ENCODE measurements at places on chromosomes 12 and 14.

GRCh38 chr12:76201758-76202157 lies 117.3 kb upstream of the NAP1L1 start:
- no peak for DNase-seq

GRCh38 chr12:51923506-51924365 lies 16.4 kb downstream of the ACVRL1 start:
- DNase-seq: peak; percentile 66

- DNase-seq: no peak
Observed at GRCh38 chr12:118361092-118361404, 11.7 kb downstream of the TAOK3 start.

GRCh38 chr12:6883252-6883651 lies 10.1 kb upstream of the SPSB2 start:
- DNase-seq: no peak

DNA sequence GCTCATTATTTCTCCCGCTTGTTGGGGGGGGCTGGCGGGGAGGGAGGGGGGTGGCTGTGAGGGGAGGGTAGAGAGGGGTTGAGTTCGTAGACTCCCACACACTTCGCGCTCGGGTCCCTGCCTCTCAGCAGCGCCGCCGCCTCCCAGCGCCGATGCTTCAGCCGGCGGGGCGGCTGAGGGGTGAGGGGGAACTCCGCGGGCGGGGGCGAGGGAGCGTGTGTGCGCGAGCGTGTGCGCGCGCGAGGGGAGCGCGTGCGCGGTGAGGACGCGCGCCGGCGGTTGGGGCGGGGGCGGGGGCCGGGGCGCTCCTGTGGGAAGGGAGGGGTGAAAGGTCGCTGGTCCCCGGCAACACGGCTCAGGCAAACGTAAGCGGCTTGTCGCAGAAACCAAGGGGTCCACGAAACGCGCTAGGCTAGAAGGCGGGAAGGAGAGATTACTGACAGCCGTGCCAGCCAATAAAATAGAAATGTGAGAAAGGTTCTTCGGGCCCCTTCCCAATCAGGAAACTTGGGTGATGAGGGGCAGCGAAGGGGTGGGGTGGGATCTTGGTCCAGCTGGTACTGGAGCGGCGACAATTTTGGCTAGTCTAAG lies 343 bp upstream of the NOVA1 start:
- peak; percentile 14 for DNase-seq

DNA sequence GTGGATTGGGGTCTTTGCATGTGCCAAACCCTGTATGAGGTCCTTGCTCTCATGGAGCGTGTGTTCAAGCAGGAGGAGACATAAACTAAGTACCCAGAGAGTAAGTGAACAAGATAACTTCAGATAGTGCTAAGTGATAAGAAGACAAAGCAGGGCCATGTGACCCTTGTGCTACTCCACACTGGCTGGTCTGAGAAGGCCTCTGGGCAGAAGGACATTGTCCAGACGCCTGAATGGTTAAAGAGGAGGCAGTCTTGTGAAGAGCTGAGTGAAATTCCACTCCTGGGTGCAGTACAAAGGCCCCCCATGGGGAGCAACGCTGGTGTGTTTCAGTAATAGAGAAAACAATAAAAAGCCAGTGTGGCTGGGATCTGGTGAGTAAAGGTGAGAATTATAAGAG lies 93.3 kb upstream of the RIC8B start:
- DNase-seq: no peak

DNA sequence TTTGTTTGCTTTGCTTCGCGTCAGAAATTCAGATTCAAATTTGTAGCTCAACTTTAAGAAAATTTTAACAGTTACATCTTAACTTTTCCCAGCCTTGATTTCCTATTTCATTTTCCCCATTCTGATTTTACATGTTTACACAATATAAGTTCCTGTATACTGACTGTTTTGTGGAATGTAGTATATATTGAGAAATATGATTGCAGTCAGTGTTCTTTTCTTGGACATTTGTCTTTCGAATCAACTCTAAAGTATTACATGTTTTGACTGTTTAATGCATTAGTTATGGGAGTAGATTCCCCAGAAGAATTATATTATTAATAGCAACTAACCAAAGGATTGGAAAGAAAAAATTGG lies 48.1 kb downstream of the PRKCH start:
- DNase-seq: no peak

- DNase-seq: no peak
Observed at GRCh38 chr12:92362785-92363184, 217.1 kb upstream of the BTG1 start.

DNA sequence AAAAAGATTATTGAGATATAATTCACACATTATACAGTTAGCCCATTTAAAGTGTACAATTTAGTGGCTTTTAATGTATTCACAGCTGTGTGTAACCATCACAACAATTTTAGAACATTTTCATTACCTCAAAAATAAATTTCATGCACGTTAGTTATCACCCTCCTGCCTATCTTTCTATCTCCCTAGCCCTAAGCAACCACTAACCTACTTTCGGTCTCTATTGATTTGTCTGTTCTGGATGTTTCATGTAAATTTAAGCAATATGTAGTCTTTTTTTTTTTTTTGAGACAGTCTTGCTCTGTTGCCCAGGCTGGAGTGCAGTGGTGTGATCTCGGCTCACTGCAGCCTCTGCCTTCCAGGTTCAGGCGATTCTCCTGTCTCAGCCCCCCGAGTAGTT lies 439.4 kb downstream of the PCNX1 start:
- no peak for DNase-seq

DNA sequence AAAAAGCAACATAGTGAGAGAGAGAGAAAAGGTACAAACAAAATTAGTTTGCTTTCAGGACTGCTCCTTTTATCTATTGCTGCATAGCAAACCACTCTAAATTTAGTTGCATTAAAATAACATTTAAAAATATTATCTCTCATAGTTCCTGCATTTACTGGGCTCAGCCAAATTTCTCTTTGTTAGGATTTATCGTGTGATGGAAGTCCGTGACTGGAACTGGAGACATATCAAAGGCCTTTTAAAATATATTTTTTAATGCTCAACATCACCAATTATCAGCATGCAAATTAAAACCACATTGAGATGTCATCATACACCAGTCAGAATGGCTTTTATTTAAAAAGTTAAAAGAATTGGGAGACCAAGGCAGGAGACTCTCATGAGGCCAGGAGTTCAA lies 107.6 kb upstream of the SYT1 start:
- DNase-seq: no peak

- DNase-seq: no peak
Observed at GRCh38 chr14:29235991-29236390, 469.4 kb downstream of the FOXG1 start.

DNA sequence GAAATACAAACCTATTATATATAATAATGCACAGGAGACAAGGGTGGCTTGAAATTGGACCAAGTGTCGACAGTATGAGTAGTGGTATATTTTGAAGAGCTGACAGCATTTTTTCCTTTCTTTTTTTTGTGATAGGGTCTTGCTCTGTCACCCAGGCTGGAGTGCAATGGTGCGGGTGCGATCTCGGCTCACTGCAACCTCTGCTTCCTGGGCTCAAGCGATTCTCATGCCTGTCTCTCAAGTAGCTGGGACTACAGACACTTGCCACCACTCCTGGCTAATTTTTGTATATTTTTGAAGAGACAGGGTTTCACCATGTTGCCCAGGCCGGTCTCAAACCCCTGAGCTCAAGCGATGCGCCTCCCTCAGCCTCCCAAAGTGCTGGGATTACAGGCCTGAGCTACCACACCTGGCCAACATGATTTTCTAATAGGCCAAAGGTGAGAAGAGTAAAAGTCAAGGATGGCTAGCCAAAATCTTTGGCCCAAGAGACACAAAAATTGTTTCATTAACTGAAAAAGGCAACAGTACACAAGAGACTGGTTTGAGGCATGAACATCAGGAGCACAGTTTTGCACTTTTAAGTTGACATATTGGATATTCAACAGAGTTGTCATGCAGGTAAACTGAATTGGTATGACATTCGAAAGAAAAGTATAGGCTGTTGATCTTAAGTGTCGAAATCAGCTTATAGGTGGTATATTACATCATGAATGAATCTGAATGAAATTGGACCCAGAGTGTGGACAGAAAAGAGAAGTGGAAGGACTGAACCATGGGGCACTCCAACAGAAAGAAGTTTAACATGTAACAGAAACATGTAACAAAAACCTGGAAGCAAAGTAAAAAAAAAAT lies 12.5 kb downstream of the HNRNPC start:
- no peak for DNase-seq

DNA sequence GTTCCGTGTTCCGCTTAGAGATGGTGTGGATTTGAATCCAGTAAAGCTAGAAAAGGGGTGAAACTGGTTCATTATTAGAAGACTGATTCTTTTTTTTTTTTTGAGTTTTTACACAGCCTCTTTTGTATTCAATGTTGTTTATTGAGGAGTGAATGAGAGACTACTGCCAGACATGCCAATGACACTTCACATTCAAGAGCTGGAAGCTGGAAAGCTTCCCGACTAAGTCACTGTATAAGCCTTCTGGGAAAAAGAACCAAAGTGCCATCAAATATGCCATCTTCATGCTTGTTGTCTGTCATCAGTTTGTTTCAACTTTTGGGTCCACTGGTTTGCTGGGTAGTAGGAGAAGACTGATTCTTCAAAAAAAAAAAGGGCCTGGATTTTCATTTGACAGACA lies 164.8 kb downstream of the ATP23 start:
- DNase-seq: no peak

DNA sequence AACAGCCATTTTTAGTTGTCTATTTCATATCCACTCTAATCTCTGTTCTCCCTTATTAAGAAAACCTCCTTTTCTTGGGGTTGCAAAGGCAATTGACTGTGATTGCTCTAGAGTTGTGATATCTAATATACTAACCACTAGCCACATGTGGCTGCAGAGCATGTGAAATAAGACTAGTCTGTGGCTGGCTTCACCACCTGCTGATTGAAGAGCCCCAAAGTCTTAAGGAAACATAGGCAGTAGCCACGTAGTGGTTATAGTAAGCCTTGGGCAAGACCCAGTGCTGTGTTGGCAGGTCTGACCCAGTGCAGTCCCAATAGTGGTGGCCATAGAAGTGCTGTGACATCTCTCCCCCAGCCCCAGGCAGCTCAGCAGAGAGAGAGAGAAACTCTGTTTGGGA lies 28.4 kb upstream of the ATP2B1 start:
- DNase-seq: no peak

DNA sequence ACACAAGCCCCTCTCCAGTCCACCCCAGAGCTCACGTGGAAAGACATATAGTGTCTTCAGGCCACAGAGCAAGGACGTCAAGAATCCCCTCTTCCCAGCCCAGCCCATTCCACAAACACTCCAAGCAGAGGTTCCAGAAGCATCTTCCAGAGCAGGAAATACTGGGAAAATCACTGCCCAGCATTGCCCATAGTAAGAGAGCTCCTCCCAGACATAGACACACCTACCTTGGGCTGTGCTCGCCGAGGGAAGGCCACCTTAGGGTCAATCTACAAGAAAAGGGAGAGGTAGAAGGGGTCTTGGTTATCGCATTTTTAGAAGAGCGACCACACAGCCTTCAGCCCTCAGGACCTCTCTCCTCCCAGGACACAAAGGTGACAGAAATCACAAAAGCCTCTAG lies 4.5 kb downstream of the MSI1 start:
- DNase-seq: no peak

- no peak for DNase-seq
Observed at GRCh38 chr14:67365476-67365875, 5.3 kb downstream of the EIF2S1 start.

- no peak for DNase-seq
Observed at GRCh38 chr14:22266142-22266442, 322.9 kb downstream of the DAD1 start.

DNA sequence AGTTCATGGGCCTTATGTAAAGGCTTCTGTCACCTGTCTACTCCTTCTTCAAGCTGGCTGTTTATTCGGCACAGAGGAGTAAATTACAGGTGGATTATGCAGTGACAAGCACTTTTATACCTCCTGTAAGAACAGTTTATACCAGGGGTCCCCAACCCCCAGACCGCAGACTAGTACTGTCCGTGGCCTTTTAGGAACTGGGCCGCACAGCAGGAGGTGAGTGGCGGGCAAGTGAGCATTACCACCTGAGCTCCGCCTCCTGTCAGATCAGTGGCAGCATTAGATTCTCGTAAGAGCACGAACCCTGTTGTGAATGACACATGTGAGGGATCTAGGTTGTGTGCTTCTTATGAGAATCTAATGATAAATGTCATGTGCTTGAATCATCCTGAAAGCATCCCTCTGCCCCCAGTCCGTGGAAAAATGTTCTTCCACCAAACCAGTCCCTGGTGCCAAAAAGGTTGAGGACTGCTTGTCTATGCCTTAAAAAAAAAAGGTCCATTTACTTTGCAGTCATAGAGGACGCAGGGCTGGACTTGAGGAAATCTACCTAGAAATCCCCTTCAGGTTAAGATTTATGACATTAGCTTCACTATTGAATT lies 78.8 kb downstream of the ETV6 start:
- DNase-seq: no peak

GRCh38 chr14:74697543-74697942 lies 15.3 kb downstream of the AREL1 start:
- no peak for DNase-seq

GRCh38 chr12:78712834-78713481 lies 151.6 kb upstream of the SYT1 start:
- no peak for DNase-seq

DNA sequence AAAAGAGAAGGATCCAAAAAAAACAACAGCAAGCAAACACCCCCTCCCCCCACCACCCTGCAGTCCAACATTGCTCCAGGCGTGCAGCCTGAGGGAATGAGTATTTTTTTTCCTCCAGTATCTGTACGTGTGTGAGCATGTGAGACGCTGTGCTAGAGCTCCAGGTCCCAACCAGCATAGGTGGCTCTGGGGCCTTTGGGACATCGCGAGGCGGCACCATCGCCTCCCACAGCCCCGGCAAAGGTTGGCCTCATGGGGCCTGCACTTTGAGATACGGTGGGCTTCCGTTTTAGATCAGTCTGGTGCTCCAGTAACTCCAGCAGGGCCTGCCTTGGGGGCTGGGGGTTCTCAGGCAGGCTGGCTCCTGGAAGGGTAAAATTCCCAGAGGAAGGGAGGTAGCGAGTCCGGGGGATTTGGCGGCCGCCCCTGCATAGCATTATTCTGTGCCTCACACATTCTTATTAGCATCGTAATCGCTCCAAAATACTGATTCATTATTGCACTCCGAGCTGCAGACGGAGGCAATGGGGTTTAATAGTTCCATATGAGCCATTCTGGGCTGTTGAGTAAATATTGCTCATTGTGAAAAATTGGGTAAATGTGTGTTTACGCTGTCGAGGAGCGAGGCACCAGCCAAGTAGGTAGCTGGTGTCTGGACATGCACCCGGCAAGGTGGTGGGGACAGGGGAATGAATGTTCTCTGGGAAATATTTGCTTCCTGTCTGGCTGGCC lies 143.1 kb upstream of the MYL2 start:
- DNase-seq: no peak

DNA sequence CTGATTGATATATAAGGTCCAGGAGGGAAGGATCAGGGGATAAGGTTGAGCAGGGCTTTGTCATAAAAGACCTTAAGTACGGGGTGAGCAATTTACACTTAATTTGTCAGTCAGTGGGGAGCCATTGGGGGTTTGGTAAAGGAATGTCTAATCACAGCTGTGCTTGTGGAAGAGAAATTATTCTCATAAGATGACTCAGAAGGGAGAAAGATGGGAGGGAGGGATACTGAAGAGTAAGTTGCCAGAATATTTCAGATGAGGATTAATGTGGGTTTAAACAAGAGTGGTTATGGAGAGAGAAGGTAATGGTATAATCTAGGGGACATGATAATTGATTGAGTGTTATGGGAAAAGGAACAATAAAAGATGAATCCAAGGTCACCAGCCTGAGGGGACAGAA lies 500.1 kb upstream of the CCDC196 start:
- no peak for DNase-seq
